ENCODE measurements at places on chromosomes 7 and 10.

DNA sequence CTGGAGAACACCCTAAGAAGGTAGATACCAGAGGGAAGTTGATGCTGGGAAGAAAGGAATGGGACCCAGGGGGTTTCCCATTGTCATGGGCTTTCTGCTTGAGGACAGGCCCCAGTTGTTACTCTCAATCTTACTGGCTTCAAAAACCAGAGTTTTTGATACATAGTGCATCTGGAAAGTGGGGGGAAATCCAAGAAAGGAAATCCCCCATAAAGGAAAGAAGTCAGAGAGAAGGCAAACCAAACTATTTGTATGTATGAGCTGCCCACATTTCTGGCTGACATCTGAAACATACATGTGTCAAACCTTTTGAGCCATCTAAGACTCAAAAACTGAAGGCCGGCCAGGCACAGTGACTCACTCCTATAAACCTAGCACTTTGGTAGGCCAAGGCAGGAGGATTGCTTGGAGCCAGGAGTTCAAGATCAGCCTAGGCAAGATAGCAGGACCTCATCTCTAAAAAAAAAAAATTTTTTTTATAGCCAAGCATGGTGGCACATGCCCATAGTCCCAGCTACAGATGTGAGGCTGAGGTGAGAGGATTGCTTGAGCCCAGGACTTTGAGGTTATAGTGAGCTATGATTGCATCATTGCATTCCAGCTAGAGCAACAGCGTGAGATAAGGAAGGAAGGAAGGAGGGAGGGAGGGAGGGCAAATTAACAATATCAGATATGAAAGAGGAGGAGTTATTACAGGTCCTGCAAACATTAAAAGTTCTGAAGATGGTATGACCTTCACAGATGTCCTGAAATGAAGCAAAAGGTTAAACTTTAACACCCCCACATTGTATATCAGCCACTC, 6.7 kb upstream of the COA1 start:
- DNase-seq: peak; percentile 31

GRCh38 chr10:102951316-102951715, 33.2 kb downstream of the CNNM2 start:
- DNase-seq: no peak

GRCh38 chr7:123652406-123652805, 3.3 kb upstream of the LMOD2 start:
- DNase-seq: no peak

DNA sequence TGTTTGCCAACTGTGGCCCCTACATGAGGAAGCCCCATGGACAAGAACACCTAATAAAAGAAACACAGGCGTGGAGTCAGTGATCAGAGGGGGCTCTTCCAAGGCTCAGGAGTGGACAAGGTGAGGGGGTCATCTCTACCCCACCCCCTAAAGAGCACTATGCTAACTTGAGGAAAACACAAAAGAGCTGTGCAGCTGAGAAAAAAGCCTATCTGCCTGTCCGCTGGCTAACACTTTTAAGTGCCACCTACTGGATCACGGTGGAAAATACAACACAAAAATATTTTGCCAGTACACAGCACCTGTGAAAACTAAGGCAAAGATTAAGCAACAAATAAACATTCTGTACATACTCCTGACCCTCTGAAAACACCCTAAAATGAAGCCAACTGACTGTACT, 53.1 kb upstream of the COBL start:
- peak; percentile 3 for DNase-seq

GRCh38 chr10:30581779-30582380, 47.7 kb downstream of the LYZL2 start:
- DNase-seq: no peak

- DNase-seq: no peak
These were observed 90.1 kb downstream of the KCNMA1 start for GRCh38 chr10:77547307-77548050.

DNA sequence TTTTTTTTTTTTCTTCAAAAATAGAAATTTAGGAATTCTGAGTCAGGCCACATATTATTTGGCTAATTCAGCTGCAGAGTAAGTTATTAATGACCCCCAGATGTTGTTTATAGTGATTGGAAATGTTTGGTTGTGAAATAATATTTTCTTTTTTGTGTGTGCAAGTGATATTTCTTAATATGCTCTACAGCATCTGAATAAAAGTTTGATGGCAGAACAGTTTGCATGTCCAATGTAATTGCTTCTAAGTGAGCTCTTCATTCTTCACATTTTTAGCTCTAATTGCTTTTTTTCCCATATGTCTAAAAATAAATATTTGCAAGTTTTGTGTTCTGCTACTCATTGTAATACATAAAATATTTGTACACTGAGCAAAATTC, 116.0 kb downstream of the ARID5B start:
- no peak for DNase-seq

DNA sequence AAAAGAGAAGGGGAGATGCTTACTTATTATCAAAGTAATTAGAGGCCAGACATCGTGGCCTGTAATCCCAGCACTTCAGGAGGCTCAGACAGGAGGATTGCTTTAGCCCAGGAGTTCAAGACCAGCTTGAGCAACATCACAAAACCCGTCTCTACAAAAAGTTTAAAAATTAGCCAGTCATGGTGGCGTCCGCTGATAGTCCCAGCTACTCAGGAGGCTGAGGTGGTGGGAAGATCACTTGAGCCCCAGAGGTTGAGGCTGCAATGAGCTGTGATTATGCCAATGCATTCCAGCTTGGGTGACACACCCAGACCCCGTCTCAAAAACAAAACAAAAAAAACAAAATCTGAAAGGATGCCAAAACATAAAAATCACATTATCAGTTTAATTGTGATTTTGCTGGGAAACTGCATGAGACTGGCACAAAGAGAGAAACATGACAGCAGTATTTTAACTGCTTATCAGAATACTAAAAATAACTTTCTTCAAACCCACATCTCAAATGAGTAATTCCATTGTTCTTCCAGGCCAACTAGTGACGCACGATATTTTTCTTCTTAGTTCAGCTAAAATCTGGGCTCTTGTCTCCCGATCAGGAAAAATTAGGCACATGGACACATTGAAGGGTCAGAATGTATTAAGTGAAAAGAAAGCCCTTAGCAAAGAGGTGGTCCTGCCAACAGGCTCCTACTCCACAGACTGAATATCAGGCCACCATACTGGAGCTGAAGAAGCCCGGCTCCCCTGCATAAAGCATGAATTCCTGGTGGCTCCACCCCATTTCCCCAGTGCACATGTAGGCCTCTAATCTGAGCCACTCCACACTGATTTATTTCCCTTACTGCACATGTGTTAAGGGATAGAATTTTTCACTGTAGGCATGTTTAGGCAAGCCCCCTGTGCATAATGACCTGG, 9.6 kb upstream of the CCM2 start:
- no peak for DNase-seq

DNA sequence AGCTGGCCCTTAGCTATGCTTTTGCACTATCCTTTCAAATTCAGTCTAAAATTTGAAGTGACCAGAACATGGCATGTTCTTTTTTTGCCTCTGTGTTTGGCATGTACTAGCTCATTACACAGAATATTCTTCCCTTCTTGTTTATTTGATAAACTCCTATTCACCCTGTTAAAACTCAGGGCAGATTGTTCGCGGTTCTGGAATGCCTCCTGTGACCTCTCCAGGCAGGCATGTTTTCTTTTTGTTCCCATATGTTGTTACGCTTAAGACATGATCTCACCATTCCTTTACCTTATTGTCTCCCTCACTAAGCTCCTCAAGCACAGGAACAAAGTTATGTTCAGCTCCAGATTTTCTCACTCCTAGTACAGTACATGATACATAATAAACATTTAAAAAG, 181.7 kb downstream of the CCSER2 start:
- DNase-seq: no peak

DNA sequence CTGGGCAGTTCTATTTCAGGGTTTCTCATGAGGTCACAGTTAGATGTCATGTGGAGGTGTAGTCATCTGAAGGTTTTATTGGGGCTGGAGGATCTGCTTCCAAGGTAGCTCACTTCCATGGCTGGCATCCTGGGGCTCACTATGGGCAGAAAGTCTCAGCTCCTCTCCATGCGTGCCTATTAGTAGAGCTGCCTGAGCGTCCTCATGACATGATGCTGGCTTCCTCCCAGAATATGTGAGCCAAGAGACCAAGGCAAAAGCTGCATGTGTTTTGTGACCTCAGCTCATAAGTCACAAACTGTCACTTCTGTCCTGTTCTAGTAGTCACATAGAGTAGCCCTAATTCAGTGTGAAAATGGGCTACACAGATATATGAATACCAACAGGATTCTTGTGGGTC, 524.4 kb downstream of the SUGCT start:
- DNase-seq: no peak

DNA sequence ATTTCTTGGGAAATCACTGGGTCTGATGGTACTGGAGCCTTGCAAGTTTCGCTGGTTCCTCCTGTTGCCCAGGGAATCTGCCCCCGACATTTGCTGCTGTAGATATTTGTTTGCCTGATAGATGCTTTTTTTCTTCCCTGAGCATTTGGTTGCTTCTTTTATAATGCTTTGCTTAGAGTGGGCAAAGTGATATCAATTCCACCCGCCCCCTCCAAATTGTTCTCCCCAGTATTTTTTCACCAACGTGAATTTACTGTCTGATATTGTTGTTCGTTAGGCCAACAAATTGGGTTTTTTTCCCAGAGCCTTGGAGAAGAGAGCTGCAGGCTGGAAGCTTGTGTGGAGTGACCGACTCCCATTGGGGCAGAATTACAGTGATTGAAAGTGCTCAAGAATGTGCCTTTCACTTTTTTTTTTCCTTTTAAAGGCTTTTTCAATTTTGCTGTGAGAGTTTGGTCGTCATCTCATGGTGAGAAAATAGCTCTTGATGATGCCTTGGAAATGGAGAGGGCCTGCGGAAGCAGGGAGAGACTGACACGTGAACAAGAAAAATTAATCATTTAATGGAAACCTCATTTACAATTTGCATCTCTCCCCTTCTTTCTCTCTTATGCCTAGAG, 2.5 kb downstream of the GRK5 start:
- DNase-seq: no peak

- no peak for DNase-seq
These were observed 235.2 kb upstream of the AKR1E2 start for GRCh38 chr10:4590807-4591206.

DNA sequence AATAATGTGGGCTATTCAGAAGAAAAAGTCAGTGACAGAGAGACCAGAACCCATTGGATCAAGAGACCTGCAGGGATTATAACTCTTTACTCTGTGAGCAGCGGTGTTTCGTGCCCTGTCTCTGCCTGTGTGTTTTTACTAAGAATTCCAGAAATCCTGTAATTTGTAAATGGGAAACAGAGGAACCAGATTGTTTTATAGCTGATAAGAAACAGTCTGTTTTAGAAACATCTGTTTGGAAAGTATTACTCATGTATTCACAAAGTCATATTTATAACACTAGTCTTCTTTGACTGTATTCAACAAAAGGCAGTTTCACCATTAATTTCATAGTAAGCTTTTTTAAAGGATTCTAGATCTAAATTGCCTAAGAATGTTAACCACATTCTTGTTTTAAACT, 30.0 kb upstream of the VDAC2 start:
- no peak for DNase-seq

DNA sequence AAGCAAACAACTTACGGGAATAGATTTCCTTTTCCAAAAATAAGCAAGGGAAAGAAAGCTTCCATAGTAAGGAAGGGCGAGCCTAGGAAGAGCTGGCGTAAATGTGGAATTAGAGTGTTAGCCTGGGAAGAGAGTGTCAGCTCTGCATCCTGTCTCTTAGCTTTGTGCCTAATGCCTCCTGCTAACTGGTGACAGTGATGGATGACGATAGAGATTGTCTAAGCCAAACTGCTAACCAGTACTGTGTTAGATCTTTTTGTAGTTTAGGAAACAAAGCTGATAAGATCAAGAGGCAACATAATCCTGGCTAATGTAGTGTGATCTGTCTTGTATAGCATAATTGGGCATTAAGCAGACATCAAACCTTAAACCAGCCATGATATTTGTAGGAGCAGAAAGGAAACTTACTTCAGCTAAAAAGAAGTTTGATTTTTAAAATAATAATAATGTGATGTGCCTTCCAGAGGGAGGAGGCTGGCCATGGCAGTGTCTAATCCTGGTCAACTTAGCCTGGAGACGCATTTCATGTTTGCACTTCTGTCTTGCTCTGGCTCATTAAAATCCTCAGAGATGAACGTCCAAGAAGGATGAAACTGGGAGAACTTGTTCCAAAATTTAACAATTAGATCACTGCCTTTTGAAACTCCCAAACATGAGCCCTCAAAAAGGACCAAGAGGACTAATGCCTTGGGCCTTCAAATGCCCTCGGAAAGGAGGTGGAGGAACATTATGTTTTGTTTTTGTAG, 85.1 kb downstream of the FAM204A start:
- no peak for DNase-seq

DNA sequence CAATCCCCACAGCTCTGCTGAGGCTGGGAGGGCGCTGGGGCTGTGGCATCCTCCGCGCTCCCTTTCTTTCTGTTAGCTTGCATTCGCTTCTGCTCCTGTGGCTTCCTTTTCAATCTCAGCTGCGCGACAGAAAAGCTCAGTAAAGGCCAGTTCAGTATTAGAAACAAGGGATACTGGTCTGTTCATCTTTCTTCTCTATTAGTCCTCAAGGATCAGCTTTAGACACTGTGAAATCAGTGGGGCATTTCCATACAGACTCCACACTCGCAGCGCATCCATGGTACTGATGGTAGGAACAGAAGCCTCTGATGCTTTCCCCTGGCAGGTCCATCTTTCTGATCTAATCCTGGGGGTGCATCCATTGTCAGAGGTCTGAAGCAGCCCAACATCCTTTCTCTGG, 163.7 kb downstream of the LYZL1 start:
- no peak for DNase-seq

DNA sequence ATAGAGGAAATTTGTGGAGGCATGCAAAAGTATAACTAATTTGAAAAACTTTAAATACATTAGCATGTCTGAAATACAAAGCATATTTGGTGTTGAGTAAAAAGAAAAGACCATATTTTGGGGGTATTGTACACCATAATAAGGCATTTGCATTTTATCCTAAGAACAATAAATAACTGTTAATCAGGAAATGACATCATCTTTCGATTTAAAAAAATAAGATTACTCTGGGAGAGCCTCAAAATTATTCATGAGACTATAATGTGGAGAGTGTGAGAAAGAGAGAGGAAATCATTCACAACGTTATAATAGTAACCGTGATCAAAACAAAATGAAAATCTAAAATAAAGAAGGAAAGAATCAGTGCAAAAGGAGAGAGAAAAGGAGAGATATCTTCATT, 712.3 kb upstream of the POT1 start:
- DNase-seq: no peak

- no peak for DNase-seq
These were observed 622.6 kb upstream of the CELF2 start for GRCh38 chr10:10394933-10395658.

- DNase-seq: no peak
These were observed 77.8 kb downstream of the PAX2 start for GRCh38 chr10:100823194-100823593.

- DNase-seq: no peak
These were observed 4.4 kb downstream of the SEMA3A start for GRCh38 chr7:84190016-84190705.

DNA sequence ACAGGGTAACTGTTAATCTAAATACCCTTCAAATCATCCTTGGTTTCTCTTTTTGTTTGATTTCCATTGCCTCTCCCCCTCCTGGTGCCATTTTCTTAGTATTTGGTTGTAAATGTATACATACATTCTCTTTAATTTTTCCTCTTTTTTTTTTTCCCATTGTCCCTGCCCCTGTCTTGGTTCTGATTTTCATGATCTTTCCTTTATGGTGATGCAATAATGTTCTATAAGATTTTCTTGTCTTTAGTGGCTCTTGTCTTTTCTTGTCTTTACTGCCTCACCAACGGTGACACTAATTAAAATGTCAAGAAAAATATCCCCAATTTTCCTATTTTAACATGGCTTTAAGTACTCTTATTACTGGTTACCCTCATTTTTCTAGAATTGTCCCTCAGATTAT, 135.9 kb upstream of the POT1 start:
- DNase-seq: no peak

GRCh38 chr10:77392851-77393250, 244.8 kb downstream of the KCNMA1 start:
- no peak for DNase-seq
